ENCODE measurements at places on chromosomes 1 and 21.

DNA sequence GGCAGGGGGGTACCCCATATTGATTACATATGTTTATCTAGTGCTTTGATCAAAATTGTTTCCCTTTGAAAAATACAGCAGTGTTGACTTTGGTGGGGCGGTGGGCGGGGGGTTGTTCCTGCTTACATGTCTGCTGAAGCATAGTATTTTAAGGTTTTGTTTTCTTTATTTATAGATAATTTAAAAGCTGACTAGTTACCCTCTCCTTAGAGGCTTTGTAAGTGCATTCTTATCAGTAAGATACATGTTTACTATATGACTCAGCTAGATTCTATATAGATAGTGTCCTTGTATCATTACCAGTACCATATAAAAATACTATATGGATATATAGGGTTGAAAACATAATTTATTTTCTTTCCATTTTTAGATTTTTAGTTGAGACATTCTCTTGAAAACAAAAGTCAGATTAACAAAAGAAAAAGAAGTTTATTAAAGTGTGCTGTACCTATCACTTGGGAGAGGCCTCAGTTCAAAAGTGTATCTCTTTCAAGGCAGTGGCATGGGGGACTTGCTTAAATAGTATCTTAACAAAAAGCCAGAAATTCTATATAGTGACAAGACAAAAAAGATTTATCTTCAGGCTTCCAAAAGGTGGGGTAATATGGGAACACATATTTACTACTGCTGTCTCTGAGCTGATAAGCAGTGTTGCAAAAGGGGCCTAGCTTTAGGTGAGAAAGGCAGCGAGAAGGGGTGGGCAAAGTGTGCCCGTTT lies 79.0 kb downstream of the HS2ST1 start:
- no peak for DNase-seq

GRCh38 chr1:184953600-184954219 lies 20.6 kb downstream of the NIBAN1 start:
- no peak for DNase-seq

- no peak for DNase-seq
Observed at GRCh38 chr1:48109390-48110013, 112.3 kb upstream of the TRABD2B start.

DNA sequence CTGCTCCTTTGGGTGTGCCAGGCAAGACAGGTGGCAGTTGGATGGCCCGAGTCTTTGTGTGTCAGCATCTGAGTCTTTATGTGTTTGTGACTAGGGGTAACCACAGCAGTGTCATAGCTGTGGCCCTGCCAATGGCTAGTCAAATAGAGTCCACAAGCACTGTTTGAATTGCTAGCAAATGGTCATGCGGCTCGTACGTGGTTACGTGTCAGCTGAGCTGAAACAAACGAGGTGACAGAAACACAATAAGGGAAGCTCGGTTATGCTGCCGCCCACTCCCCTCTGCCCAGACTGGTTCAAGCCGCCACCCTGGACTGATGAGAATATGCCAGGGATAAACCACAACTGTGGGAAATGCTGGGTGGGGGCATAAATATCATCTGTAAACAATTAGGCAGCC lies 174.3 kb upstream of the LMO4 start:
- no peak for DNase-seq

GRCh38 chr21:34141373-34141772 lies 68.0 kb downstream of the MRPS6 start:
- DNase-seq = no peak

DNA sequence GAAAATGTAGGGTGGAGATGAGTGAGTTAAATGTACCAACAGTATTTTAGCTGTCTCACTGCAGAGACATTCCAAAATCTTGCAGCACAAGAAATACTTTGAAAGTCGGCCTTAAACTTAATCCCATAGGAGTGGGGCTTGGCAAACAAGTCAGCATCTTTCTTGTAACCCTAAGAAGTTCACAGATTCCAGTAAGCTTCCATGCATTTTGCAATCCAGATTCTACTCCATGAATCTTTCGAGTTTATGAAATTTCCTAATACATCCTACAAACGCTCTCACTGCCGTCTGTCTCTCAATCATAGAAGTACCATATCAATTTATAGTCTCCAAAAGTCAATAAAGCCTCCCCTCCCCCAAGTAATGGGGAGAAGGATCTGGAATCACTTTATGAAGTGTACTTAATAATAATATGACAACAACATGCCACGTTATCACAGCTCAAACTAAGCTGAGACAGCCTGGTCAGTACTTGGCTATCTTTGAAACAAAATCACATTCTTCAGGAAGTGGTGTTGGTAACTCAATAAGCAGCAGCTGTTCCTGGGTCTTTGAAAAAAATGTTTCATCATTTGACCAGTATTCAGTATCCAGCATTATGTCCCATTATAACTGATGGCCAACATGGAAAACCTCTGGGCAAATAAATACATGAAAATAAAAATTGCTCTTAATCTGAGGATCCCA lies 317.4 kb upstream of the RUNX1 start:
- DNase-seq = no peak

GRCh38 chr1:42157667-42158066 lies 4.5 kb downstream of the GUCA2B start:
- DNase-seq = no peak

- DNase-seq = no peak
Observed at GRCh38 chr1:163826500-163826899, 504.7 kb downstream of the NUF2 start.

GRCh38 chr1:201614262-201615015 lies 75.5 kb downstream of the NAV1 start:
- no peak for DNase-seq

DNA sequence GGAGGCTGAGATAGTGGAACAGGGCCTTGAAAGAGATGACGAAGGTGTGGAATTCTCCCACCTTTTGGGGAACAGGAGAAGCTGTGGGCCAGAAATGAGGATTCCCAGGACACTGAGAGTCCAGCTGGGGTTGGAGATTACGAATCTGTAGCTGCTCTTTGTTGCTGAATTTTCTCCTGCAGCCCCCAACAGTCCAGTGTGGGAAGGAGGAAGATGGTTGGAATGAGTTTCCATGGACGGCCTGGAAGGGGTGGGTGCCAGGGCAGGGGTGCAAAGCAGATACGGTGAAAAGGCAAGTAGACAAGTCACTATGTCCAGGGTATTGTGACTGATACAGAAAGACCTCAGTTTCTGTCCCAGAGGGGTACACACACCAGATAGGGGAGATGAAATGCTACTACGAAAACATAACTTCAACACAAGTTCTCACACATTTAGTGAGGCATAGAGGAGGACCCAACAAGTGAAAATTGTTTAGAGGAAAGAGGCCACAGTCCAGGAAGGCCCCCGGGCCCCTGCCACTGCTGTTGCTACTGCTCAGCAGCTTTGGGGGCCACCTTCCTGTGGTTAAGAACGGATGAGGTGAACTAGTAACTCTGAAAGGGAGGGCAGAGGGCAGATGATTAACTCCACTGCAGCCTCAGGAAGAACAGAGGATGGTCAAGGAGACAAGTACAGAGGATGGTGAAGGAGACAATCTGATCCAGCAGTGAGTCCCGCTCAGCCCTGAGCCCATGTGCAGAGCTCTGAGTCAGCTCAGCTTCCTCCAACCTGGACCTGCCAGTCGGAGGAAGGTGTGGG lies 7.3 kb downstream of the CD244 start:
- DNase-seq = no peak

- no peak for DNase-seq
Observed at GRCh38 chr1:85991261-85991660, 165.3 kb downstream of the COL24A1 start.

All from GOT3 (cell line).